ENCODE measurements at places on chromosomes 4 and X.

DNA sequence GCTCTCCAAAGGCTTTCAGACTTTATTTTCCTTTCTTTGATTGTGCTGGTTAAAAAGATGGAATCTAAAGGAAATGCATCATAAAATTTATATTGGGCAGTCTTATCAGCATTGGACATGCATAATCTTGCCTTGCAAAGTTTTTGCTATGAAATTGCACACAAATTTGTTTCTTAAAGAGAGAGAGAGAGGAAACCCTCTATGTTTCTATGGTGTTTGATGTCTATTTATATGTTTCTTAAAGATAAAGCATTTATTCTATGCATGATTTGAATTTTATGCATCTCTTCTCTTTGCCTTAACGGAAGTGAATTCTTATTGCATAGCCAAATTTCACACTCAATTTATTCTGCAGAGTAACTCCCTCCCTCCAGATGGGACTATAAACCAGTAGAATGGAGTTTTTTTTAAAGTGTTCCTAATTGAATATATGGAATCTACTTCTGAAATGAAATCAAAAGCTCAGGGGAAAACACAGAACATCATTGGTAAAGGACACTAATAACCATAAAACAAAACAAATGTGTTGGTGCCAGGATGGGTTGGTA lies 83.5 kb upstream of the PPARGC1A start:
- no peak for DNase-seq

DNA sequence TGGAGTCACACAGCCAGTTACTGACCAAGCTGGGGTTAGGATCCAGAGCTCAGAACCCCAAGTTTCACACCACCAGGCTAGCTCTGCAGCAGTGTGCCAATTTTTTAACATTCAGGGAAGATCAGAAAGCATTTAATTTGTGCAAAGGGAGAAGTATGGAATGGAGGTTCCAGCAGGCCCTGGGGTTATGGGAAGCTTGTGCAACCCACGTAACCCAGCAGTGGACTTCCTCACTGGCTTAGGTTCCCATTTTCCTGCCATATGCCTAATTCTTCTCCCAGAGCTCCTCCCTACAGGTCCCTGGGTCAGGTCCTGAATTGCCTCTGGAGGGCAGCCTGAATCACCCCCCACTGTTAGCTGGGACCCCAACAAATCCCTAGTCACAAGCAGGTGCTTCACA lies 14.0 kb downstream of the APLN start:
- no peak for DNase-seq

GRCh38 chrX:153460826-153461225 lies 9.6 kb downstream of the HAUS7 start:
- DNase-seq, result no peak

- DNase-seq, result no peak
Observed at GRCh38 chrX:118595501-118596042, 100.0 kb downstream of the DOCK11 start.

DNA sequence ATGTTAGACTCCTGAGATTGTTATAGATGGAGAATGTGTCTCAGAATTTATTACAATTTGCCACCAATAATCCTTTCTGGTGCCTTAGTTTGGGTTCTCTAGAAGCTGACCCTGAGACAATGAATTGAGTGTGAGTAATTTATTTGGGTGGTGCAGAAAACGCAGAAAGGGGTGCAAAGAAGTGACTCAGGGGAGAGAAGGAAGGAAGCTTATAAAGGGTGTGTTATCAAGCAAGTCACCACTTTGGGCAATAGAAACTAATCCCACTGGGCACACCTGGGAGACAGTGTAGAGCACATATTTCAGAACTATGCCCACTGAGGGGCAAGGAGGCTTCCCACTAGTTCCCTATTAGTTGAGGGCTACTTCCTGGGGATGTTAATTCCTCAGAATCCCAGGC lies 320.6 kb downstream of the MID1IP1 start:
- DNase-seq, result no peak

- DNase-seq, result no peak
Observed at GRCh38 chrX:39427906-39428305, 626.6 kb downstream of the MID1IP1 start.

DNA sequence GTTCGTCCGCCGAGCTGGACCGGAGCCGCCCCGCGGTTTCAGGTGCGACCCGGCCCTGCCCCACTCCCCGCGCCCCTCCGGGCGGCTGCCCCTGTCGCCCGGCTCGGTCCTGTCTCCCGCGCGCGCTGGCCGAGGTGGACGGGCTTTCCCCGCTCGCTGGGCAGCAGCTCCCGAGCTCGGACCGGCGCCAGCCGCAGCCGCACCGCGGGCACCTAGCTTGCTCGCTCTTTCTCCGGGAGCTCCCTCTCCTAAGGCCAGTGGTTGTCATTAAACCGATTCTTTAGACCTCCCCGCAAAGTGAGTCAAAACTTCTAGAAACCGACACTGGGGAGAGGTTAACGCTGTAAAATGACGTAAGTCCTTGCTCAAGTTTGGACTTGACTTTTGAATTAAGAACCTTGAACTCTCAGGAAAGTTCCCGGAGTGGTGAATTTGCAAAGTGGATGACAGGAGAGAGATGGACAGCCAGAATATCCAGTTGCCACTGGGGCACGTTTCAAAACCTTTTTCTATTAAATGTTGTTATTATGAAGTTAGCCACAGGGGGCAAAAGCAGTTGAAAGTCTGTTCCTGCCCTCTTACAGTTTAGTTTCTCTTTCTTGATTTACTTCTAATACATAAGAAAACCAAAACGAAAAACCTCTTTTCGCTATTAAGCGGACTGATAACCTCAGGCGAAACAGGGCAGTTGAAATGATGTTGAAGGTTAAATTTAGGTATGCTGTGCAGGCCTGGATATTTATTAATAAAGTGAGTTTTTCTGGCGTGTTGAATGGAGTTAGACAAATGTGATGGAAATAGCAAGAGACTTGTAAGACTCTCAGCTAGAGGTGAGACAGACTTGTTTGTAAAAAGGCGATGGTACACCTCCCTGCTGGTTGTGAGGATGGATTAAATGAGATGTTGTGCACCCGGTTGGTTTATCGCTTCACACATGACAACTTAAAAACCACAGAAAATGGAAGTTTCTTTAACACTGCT lies 847 bp downstream of the PI4K2B start:
- peak; percentile 25 for DNase-seq

DNA sequence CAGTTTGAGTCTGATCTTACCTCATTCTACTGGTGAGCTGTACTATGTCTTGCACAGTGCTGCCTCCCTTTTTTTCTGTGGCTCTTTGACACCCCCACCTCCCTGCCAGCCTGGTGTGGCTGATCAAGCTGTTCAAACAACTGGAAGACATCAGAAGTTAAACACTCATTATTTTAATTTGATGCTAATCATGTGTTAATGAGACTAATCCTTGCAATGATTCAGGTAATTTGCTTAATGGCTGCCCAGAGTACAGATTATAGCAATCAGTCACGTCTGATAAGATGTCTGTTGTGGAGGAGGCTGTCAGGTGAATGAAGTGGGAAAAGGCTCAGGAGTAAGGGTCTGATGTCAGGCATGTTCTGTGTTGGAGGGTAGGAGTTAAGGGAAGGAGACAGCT lies 87.4 kb upstream of the GK2 start:
- DNase-seq, result no peak

GRCh38 chr4:103429283-103429682 lies 231.1 kb upstream of the CENPE start:
- no peak for DNase-seq

DNA sequence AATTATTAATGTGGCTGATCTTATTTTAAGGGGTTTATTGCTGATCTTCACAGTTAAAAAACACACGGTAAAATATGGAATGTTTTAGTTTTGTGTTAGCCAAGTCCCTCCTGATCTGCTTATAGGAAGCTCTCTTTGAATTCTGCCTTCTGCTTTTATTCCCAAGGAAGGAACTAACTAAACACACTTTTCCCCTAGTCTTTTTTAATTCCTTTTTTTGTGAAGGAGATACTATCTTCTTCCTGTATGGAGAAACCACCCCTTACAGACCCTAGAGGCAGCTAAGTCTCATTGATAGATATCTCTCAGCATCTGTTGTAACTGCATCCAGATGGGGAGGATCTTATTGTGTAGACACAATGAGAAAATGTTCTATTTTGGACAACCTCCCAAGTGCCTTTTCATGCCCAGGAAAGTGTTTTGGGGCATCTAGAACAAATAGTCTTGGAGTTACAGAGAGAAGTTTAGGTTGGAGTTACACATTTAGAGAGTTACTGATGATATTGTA lies 64.4 kb downstream of the AFF1 start:
- DNase-seq, result no peak

DNA sequence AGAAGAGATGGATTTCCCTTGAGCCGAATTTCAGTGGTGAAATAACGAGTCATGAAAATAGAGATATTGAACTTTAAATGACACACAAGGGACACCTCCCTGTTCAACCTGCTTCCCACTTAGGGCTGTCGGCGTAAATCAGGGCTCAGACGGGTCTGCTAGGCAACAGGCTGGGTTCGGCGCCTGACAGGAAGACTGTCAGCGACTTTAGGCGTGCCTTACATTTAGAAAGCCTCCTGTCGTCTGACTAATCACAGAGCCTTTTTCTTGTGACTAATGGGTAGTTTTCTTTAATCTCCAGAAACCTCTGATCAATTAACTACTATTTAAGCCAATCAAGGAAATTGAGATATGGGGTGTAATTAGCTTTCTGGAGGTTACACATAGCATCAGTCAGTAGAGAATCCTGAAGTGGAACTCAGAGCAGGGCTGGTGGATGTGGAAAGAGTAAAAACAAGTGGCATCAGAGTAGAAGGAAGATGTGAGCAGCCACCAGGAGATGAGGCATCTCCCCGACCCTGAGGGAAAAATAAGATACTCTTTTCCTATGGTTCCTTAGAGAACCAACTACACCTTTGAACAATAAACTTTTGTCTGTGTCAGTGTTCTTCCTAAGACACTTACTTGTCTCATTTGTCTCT lies 86.2 kb upstream of the HS3ST1 start:
- no peak for DNase-seq

DNA sequence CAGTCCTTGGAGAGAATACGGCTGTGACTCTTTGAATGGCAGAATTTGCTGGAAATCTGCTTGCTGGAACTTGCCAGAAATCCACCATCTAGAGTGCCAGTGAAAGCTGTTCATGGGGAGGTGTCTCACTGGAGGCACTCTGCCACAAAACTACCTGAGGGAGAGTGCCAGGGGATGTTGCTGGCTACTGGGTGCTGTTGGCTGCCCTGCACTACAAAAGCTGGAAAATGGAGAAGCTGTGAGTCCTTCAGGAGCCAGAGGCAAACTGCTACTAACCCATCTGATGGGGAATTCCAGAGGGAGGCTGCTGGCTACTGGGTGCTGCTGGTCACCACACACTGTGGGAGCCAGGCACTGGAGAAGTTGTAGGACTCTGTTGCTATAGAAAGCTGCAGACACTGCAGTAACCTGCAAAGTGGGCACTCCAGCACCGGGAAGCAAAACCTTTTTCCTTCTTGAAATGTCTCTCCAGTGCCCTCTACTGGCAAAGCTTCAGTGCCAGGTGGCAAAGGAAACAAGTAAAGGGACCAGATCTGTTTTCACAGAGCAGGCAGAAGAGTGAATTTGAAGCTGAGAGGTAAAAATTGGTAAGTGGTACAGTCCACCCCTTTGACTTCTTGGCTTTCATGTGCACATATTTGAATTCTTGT lies 47.8 kb upstream of the HSD17B10 start:
- DNase-seq, result no peak

- no peak for DNase-seq
Observed at GRCh38 chr4:22997358-22998224, 304.9 kb downstream of the GBA3 start.

DNA sequence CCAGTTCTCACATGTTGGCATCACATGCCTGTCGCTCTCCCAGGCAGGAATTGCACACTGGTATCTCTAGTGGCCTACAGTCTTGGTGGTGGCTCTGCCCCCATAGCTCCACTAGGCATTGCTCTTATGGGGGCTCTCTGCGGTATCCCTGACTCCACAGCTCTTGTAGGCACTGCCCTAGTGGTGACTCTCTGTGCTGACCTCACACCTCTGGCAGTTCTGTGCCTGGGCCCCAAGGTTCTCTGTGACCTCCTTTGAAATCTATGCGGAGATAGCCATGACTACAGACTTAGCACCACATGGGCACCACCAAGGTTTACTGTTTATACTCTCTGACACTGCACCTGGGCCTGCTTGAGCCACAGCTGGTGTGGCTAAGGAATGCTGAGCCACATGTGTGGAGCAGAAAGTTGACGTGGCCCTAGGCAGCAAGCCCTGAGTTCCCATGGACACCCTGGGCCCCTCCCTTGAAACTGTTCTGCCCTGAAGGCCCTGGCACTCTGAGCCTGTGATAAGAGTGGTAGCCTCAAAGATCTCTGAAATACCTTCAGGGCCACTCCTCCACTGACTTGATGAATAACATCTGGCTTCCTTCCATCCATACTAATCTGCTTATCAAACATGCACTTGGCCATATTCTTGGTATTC lies 8.0 kb downstream of the SLC9B1 start:
- no peak for DNase-seq

- no peak for DNase-seq
Observed at GRCh38 chr4:5003372-5003857, 15.8 kb downstream of the CYTL1 start.

DNA sequence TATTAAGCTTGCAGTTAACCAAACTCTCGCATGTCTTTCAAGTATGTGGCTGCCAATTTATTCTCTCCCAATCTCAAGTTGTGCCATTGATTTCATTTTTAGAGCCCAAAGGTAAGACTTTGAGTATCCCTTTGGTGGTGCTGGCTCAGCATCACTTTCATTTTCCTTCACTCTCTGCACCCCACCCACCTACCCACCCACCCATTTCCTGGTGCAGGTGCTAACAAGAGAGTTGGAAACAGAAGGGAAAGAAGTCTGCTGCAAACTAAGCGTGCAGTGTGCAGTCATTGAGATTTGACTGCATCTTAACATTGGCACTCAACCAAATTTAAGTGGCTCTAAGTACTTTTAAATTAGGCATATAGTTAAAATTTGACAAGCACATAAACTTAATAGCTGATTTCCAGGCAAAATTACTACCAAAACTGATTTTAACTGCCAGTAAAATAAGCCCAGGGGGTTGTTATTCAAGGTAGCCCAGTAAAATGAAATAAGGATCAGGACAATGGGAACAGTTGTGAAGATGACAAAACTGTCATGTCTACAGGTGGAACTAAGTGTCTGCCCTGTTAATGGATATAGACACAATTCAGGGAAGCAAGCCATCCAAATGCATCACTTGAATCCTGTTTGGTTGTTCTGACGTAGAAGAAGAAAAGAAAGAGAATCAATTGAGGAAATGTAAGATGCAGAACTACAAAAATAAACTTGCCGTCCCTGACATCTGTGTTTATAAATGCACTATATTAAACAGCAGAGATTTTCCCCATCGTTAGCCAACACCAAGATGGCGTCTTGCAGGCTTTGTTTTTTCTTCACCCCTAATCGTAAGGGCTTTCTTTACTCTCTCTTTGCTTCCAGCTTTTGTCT lies 184.2 kb downstream of the KDR start:
- DNase-seq, result no peak

GRCh38 chr4:77092975-77093374 lies 17.2 kb upstream of the CCNI start:
- DNase-seq, result no peak

- no peak for DNase-seq
Observed at GRCh38 chr4:80538276-80538926, 202.9 kb downstream of the CFAP299 start.

- DNase-seq, result no peak
Observed at GRCh38 chr4:54539500-54540029, 118.2 kb upstream of the KIT start.
